ENCODE measurements at places on chromosomes 5 and 9. TPM values are rescaled to one million over a fixed set of nuclear protein-coding genes. Genes with fewer than 3 reads are reported as not detected.

DNA sequence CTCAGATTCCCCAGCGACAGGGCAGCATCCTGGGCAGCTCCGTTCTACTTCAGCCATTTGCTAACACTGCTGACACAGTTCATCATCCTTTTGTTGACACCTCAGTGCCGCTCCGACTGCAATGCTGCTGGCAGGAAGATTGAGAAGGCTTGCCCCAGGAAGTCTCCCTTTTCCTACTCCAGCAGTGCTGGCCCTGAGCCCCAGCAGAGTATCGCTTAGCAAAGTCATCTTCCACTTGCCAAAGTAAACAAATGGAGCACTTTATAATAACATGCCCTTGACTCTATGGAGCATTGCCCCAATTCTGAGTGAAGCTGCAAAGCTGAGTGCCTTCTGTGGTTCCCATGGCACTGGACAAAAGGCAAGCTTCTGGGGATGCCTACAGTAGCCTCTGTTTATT lies 32.2 kb downstream of the PRLR start:
- H3K4me1 ChIP-seq: peaks cover 26% of the 10 kb centered on the region
- H3K27ac ChIP-seq: no peak overlapping the region
- DNase-seq: no peak
- H3K4me3 ChIP-seq: no peak overlapping the region

Gene HAVCR1
- total RNA-seq: 0.22 TPM

DNA sequence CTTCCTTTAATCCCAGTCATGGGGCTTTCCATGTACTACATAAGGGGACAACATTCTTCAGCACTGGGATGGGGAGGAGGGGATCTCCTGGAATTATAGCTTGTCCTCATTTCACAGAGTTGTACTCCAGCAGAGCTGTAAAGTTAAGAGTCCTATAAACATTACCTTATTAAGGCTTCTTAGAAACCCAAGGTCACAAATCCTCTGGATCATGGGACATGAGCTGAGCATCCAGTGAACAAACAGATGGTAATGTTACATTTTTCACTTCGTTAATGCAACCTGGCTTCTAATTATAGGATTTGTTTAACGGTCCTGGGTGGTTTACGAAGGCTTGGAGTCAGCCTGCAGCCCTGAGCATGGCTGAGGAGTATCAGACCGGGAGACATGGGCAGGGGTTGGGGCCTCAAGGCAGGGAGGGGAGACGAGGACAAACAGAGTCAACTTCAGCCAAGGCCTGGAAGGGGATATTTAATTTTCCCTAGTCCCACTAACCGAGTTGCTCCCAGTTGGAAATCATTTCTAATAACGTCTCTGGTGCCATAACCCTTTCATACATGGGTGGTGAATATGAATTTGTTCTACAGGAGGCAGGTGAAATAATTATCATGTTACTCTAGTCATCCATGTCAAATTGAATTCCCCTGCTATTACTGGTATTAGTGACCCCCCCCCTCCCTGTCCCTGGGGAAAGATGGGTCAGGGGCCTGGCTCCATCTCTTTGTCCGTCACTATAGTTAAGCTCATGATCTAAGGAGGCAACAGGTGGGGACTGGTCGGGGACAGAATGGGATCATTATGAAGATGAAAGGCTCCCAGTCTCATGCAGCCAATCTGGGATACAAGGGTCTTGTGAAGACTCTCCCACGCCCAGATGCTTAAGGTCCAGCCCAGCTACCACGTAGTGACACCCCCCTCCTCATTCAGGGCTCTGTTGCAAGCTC lies 10.7 kb upstream of the IL17B start:
- H3K4me3 ChIP-seq: no peak overlapping the region
- no peaks in the 10 kb centered on the region for H3K27me3 ChIP-seq
- no peaks in the 10 kb centered on the region for H3K4me1 ChIP-seq
- no peak overlapping the region for H3K27ac ChIP-seq
- H3K36me3 ChIP-seq: no peaks in the 10 kb centered on the region

DNA sequence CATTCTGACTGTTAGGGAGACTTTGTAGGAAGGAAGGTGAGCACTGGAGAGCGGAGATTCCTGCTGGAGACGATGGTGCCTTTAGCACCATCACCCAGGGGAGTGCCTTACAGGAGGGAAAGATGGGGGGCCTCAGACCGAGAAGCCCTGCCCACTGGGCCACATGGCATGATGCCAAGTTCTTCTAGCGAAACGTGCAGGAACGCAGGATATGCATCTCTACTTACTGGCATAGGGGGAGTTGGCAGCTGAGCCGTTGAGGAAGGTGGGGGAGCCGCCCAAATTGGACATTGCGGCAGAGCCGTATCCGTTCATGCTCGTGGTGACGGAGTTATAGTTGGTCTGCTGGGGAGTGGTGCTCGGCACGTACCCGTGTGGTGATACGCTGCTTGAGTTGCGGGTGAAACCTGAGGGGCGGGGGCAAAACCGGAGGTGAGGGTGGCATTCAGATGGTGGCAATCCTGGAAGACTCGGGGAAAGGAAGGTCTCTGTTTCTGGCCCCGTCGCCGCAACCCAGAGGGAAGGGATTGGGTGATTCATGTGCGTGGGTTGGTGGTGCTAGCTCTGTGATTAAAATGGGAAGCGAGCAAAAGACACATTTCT lies 387.7 kb downstream of the EBF1 start:
- H3K36me3 ChIP-seq: peaks cover 66% of the 10 kb centered on the region
- H3K4me3 ChIP-seq: no peak overlapping the region
- H3K27ac ChIP-seq: no peak overlapping the region
- no peak for DNase-seq

DNA sequence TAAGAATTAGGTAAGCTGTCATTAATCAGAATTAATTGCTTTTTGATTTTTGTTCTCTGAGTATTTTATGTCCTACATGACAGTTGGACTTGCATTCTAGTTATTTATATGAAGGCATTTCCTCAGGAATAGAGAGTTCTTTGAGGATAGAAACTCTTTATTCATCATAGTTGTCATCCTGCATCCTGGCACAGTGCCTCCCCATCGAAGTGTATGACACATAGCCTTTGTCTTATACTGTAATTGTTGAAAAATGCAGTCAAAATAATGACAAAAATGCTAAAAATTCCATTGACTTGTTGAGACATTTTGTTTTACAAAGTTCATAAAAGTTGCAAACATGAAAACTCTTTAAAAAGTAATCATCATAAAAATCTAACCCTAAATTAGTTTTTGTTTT lies 36.5 kb downstream of the CFAP95 start:
- no peaks in the 10 kb centered on the region for H3K27me3 ChIP-seq
- H3K4me3 ChIP-seq: no peak overlapping the region
- no peaks in the 10 kb centered on the region for H3K36me3 ChIP-seq
- DNase-seq: no peak

GRCh38 chr9:69470186-69470977 lies 145.4 kb downstream of the ENTREP1 start:
- no peaks in the 10 kb centered on the region for H3K4me1 ChIP-seq
- H3K27ac ChIP-seq: no peak overlapping the region
- no peak for DNase-seq
- peaks cover 7% of the 10 kb centered on the region for H3K27me3 ChIP-seq

Gene TMEM174
- total RNA-seq: not detected

- DNase-seq: no peak
- H3K27me3 ChIP-seq: no peaks in the 10 kb centered on the region
- H3K27ac ChIP-seq: no peak overlapping the region
- H3K4me1 ChIP-seq: peaks cover 5% of the 10 kb centered on the region
- H3K36me3 ChIP-seq: no peaks in the 10 kb centered on the region
Observed at GRCh38 chr9:21477466-21477865, 4.6 kb downstream of the IFNE start.

All from B cell (primary cell).